ENCODE measurements at places on chromosomes 2 and 18. TPM values are rescaled to one million over a fixed set of nuclear protein-coding genes. Genes with fewer than 3 reads are reported as not detected.

Gene MYO1B
- 75.0 TPM for total RNA-seq

Gene UPP2
- total RNA-seq: not detected

DNA sequence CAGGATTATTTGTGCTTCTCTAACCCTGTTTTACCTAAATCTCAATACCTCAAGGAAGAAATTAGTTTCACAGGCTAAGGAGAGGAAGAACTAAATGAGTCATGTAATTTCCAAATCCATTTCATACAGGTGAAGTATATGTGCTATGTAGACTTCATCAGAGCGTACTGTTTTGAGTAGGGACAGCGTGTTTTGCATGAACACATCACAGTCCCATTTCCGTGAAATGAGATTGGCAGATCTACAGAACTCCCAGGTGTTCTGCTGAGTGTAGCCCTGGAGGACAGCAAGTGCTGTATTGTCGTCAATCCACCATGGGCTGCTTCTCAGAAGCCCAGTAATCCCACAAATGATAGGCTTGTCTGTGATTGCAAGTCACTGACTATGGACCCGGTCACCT lies 97.7 kb downstream of the XRCC5 start:
- no peak overlapping the region for H3K4me3 ChIP-seq
- peaks cover 9% of the 10 kb centered on the region for H3K36me3 ChIP-seq
- no peak for DNase-seq
- no peak overlapping the region for H3K27ac ChIP-seq

DNA sequence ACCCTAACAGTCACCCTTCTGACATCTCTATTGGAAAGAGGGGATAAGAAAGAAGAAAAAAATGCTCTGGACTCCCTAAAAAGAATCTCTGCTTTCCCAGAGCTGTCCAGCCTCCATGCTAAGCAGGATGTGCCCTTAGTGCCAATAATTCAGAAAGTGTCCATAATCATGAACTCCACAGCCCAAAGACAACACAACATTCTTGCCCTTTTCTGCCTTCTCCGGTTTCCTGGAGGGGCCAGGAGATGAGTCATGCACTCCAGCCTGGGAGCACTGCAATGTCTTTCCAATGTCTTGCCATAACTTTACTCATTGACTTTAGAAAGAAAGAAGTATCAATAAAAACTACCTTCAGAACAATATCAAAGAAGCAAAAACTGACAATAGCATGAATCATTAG lies 44.0 kb downstream of the KLF7 start:
- H3K27me3 ChIP-seq: no peaks in the 10 kb centered on the region
- H3K4me1 ChIP-seq: no peaks in the 10 kb centered on the region
- no peak overlapping the region for H3K27ac ChIP-seq
- DNase-seq: no peak

- H3K4me3 ChIP-seq: no peak overlapping the region
- DNase-seq: no peak
- no peaks in the 10 kb centered on the region for H3K27me3 ChIP-seq
- H3K4me1 ChIP-seq: no peaks in the 10 kb centered on the region
- peak overlapping the region; percentile 48 for H3K27ac ChIP-seq
Measured at GRCh38 chr2:205714789-205715720, 32.8 kb downstream of the NRP2 start.

Gene FKBP1B
- total RNA-seq: 11.8 TPM

Gene EIF2AK2
- total RNA-seq: 37.3 TPM

- H3K27me3 ChIP-seq: no peaks in the 10 kb centered on the region
- H3K4me1 ChIP-seq: no peaks in the 10 kb centered on the region
- DNase-seq: no peak
- no peaks in the 10 kb centered on the region for H3K36me3 ChIP-seq
- no peak overlapping the region for H3K27ac ChIP-seq
- no peak overlapping the region for H3K4me3 ChIP-seq
Measured at GRCh38 chr2:137002896-137003295, 237.6 kb downstream of the THSD7B start.

Gene POMC
- total RNA-seq: 0.53 TPM

DNA sequence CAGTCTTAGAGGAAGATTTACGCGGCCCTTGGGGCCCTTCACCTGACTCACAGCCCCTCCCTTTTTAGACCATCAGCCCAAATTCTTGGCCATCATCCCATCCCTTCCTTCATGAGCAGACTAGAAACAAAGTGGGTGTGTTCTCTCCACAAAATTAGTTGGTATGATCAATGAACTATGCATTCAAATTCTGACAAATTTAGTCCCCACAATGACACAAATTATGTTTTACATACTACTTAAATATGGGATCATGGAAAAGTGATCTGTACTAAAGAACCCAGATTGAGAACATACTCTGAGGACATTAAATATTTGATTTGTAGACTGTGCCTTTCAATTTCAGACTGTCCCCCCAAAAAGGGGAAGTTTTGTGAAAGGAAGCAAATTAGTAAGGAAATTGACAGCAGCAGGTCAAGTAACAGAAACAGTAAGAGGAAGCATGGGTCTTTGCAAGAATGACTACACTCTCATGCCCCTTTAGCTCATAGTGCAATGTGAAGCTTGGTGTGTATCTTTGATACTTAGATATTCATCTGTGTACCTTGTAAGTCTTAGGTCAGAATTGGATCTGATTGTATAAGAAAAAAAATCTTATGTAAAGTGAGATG lies 2.2 kb upstream of the MAPRE2 start:
- no peaks in the 10 kb centered on the region for H3K27me3 ChIP-seq
- no peaks in the 10 kb centered on the region for H3K36me3 ChIP-seq
- no peak overlapping the region for H3K27ac ChIP-seq
- H3K4me1 ChIP-seq: no peaks in the 10 kb centered on the region
- no peak for DNase-seq
- H3K4me3 ChIP-seq: no peak overlapping the region

GRCh38 chr18:62318228-62319180 lies 6.6 kb upstream of the TNFRSF11A start:
- no peak overlapping the region for H3K27ac ChIP-seq
- no peaks in the 10 kb centered on the region for H3K36me3 ChIP-seq

DNA sequence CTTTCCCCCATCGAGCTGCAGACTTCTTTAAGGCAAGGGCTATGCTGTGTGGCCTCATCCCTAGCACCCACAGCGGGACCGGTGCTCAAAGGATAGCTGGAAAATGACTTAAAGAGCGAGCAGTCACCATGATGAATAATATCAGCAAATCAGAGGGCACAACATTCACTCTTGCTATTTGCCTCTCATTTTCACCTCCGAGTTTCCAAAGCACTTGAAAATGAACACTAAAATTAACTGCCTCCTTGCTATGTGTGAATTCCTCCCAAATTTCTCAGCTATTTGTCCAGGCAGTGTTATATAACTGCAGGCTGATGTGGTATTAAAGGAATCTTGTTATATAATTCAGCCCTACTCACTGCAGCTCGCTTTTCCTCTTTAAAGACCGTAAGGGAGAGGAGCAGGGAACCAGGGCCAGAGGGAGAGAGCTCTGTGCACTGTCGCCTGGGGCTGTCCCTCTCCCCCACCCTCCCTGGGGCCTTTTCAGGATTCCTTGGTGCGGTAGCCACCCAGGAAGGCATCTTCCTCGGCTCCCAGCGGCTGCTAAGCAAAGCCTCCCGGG lies 1.4 kb downstream of the CYS1 start:
- H3K36me3 ChIP-seq: no peaks in the 10 kb centered on the region
- peak overlapping the region; percentile 48 for H3K4me3 ChIP-seq
- DNase-seq: no peak
- H3K4me1 ChIP-seq: peaks cover 5% of the 10 kb centered on the region
- H3K27ac ChIP-seq: peak overlapping the region; percentile 57

DNA sequence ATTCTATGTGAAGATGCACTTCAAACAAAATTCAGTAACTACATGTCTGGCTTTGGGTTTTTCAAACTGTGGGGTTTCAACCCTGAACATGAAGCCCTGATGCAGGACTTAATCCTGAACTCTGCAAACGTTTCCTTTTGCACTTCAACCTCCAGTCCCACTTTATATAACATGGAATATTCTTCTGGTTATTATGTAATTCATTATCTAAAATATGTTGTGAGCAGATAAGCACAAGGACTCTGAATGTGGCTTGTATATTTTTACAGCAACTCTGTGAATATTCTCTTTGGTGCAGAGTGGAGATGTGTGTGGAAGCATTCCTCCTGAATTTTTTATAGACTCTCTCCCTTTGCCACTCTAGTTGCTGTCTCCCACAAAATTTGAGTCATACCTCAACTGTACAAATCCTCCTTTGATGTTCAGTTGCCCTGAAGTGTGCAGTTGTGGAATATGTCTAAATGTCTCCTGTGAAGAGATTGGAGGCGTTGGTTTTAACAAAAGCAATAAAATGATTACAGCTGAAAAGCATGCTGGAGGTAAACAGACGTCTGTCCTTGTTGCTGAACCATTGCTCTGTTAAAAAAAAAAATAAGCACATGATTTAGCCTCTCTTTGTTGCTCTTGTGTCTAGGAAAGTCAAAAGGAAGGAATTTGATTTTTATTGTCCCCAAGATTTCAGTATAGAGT lies 205.1 kb upstream of the NRP2 start:
- DNase-seq: no peak
- no peaks in the 10 kb centered on the region for H3K36me3 ChIP-seq
- no peaks in the 10 kb centered on the region for H3K27me3 ChIP-seq
- no peaks in the 10 kb centered on the region for H3K4me1 ChIP-seq
- no peak overlapping the region for H3K4me3 ChIP-seq

- H3K4me1 ChIP-seq: no peaks in the 10 kb centered on the region
- H3K27ac ChIP-seq: no peak overlapping the region
- no peak overlapping the region for H3K4me3 ChIP-seq
- no peaks in the 10 kb centered on the region for H3K36me3 ChIP-seq
- H3K27me3 ChIP-seq: no peaks in the 10 kb centered on the region
- no peak for DNase-seq
Measured at GRCh38 chr2:57313678-57314077, 732.9 kb upstream of the VRK2 start.

GRCh38 chr2:194616334-194616733 lies 1040.7 kb upstream of the SLC39A10 start:
- no peaks in the 10 kb centered on the region for H3K27me3 ChIP-seq
- H3K4me1 ChIP-seq: no peaks in the 10 kb centered on the region
- no peaks in the 10 kb centered on the region for H3K36me3 ChIP-seq
- H3K4me3 ChIP-seq: no peak overlapping the region
- no peak overlapping the region for H3K27ac ChIP-seq

GRCh38 chr2:47403609-47404193 lies 745 bp downstream of the MSH2 start:
- DNase-seq: no peak
- H3K4me3 ChIP-seq: peak overlapping the region; percentile 81
- H3K4me1 ChIP-seq: peaks cover 8% of the 10 kb centered on the region
- H3K27me3 ChIP-seq: no peaks in the 10 kb centered on the region

DNA sequence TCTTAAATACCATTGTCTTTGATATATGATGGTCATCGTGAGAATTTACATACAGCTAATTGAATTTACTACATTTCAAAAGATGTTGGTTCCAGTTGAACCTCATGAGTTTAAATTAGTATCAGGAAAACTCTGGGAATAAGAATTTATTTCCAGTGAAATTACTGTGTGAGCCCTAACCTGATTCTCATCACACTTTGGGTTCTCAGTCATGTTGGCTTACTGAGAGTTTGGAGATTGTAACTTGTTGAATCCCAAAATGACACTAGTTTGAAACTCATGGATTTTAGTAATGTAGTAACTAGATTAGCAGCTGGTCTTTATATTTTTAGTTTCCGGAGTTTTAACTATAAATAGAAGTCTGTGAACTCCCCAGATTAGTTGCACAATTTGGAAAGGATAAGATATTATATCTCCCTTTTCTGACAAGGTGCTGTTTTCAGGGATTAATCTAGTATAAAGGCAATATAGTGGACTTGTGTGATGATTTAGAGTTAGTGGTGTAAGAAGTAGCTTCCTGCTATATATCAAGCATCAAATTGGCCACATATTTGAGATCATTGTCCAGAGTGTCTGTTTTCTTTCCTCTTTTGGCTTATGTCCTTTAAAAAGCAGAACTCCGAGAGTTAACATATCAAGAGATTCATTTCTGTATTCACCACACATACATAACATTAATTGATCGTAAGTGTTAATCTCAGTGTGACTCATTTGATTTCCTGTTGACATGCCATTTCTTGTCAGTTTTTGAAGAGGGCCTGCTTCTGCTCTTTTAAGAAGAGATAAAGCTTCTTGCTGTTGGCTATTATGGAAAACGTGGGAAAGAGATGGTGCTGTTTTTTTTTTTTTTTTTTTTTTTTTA lies 15.7 kb downstream of the NDUFV2 start:
- DNase-seq: no peak
- no peaks in the 10 kb centered on the region for H3K27me3 ChIP-seq
- H3K36me3 ChIP-seq: no peaks in the 10 kb centered on the region
- H3K27ac ChIP-seq: peak overlapping the region; percentile 79
- peaks cover 8% of the 10 kb centered on the region for H3K4me1 ChIP-seq

- no peaks in the 10 kb centered on the region for H3K36me3 ChIP-seq
- H3K4me1 ChIP-seq: no peaks in the 10 kb centered on the region
- H3K4me3 ChIP-seq: no peak overlapping the region
Measured at GRCh38 chr2:42872721-42873120, 80.3 kb upstream of the HAAO start.

DNA sequence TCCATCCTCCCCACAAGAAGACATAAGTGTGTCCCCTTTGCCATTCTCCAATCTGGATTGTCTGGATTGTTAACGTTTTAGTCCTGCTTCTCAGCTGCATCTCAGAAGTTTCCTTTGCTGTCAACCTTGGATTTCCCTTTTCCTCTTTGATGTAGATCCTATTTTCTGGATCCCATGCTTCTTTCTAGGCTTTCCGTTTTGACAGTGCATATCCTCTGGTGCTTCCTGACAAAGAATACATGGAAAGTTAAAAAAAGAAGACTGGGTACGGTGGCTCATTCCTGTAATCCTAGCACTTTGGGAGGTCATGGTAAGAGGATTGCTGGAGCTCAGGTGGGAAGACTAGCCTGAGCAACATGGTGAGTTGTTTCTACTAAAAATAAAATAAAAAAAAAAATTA lies 26.8 kb downstream of the ABI2 start:
- H3K4me3 ChIP-seq: no peak overlapping the region
- H3K36me3 ChIP-seq: no peaks in the 10 kb centered on the region
- H3K27me3 ChIP-seq: no peaks in the 10 kb centered on the region
- H3K4me1 ChIP-seq: no peaks in the 10 kb centered on the region

Gene ACOXL
- total RNA-seq: 0.32 TPM

- H3K4me3 ChIP-seq: no peak overlapping the region
- H3K27ac ChIP-seq: no peak overlapping the region
- no peaks in the 10 kb centered on the region for H3K27me3 ChIP-seq
- H3K36me3 ChIP-seq: no peaks in the 10 kb centered on the region
- H3K4me1 ChIP-seq: no peaks in the 10 kb centered on the region
- no peak for DNase-seq
Measured at GRCh38 chr2:202056611-202057010, 16.4 kb upstream of the KIAA2012 start.

- H3K4me3 ChIP-seq: no peak overlapping the region
- no peak for DNase-seq
- no peaks in the 10 kb centered on the region for H3K4me1 ChIP-seq
- no peaks in the 10 kb centered on the region for H3K36me3 ChIP-seq
- H3K27me3 ChIP-seq: no peaks in the 10 kb centered on the region
- no peak overlapping the region for H3K27ac ChIP-seq
Measured at GRCh38 chr2:85935746-85936208, 47.0 kb upstream of the ST3GAL5 start.

DNA sequence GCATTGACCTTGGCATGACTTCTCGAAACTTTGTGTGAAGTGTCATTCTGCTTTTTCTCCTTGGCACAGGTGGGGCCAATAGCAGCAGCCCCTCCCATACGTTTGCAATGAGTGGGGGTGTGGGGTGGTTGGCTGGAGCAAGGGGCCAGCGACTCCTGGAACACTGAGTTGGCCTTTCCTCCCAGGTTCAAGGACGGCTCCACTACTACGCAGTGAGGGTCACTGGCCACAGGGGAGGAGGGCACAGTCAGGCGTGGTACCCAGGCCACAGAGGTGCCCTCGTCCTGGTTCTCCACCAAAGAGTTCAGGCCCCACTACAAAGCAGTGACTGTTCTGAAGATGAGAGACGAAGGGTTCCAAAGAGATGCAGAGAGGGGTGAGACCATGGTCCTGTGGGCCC lies 70.6 kb upstream of the OTOS start:
- no peaks in the 10 kb centered on the region for H3K36me3 ChIP-seq
- H3K27ac ChIP-seq: no peak overlapping the region
- no peak for DNase-seq
- no peak overlapping the region for H3K4me3 ChIP-seq
- H3K4me1 ChIP-seq: no peaks in the 10 kb centered on the region
- H3K27me3 ChIP-seq: no peaks in the 10 kb centered on the region
